ENCODE measurements at places on chromosomes 16 and 17.

- no peak for DNase-seq
Observed at GRCh38 chr16:165539-166374, at the start of gene HBM. HBM (plus strand) TSS chr16:165978; CDS start chr16:165998, 20 bp downstream.

- DNase-seq, result no peak
Observed at GRCh38 chr17:78472035-78472905, 93.8 kb downstream of the PGS1 start.

GRCh38 chr16:28040039-28040438, 23.5 kb downstream of the GSG1L start:
- DNase-seq, result no peak

DNA sequence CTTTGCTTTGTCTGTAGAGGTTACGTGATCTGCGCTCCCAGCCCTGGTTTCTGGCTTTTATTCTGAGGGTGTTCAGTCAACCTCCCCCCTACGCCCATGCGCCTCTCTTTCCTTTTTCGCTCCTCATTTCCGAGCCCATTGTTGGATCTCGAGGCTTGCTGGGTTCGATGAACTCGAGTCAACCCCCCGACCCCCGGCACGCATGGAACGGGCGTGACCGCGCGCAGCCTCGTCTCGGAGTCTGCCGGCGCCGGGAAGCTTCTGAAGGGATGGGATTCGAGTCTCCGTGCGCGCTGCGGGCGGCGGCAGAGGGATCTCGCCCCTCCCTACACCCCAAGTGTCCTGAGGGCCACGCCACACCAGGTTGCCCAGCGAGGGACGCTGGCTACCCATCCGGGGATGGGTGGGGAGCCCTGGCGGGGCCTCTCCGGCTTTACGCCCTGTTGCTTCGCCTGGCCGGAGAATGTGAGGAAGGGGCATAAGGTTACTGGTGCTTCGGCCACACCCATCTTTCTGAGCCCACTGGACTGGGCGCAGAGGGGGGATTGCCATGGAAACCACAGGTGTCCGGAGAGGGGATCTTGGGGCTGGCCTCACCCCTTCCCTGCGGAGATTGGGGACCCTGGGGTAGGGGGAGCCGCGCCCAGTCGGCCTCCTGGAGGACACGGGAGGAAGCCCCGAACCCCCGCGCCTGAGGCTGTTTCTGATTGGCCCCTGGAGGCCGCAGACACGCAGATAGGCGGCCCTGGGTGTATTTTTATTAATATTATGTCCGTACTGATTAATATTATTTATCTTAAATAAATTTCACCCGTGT, 1.8 kb downstream of the MAPT start:
- DNase-seq, result no peak

GRCh38 chr16:6852643-6853225, 479.9 kb upstream of the RBFOX1 start:
- DNase-seq, result no peak

- peak; percentile 28 for DNase-seq
Observed at GRCh38 chr17:37752482-37752881, 7.6 kb upstream of the HNF1B start.

- DNase-seq, result no peak
Observed at GRCh38 chr16:49349446-49350168, 24.0 kb upstream of the C16orf78 start.

GRCh38 chr17:69672924-69673323, 258.4 kb downstream of the MAP2K6 start:
- DNase-seq, result peak; percentile 93

- DNase-seq, result peak; percentile 89
Observed at GRCh38 chr16:84851192-84852127, 31.7 kb downstream of the CRISPLD2 start.

GRCh38 chr16:71712501-71712900, 12.0 kb downstream of the PHLPP2 start:
- no peak for DNase-seq

DNA sequence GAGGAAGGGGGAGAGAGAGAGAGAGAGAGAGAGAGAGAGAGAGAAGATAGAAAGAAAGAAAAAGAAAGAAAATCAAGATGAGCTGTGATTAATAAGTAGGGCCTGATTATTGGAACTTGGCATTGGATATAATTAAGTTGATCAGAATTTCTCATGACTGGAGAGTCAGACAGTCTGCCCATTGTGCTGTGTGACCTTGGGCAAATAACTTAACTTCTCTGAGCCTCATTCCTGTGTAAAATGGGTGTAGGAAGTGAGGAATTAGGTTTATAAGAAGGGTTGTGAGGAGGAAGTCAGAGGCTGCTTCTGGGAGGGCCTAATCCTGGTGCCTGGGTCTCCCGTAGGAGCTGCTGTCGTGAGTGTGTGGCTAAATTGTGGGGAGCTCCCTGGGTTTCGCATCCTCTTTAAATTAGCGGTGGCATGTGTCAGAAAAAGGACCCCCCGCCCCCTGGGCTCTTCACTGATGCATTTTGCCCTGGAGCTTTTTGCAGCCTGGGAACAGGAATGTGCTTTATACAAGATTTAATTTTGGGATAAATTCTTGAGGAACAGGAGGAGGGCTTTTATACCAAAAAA, 76.0 kb downstream of the CMIP start:
- no peak for DNase-seq

- peak; percentile 78 for DNase-seq
Observed at GRCh38 chr16:15672514-15673167, 22.6 kb downstream of the NDE1 start.

DNA sequence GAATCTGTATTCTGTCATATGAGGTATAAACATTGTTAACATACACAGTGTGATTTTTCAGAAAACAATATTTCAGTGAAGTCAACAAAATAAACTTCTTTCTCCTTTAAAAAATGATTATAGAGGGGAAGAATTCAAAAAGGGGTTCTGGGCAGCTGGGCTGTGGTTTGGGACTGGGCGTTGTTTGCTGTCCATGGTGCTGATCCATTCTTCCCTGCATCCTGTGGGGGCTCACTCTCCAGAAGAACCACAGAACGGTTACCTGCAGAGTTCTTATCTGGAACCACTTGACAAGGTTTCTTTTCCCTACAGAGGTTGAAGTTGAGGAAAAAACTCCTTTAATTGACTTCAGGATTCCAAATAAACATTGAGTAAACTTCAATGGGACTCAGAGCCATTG, 1091.0 kb downstream of the CDH8 start:
- DNase-seq, result no peak

DNA sequence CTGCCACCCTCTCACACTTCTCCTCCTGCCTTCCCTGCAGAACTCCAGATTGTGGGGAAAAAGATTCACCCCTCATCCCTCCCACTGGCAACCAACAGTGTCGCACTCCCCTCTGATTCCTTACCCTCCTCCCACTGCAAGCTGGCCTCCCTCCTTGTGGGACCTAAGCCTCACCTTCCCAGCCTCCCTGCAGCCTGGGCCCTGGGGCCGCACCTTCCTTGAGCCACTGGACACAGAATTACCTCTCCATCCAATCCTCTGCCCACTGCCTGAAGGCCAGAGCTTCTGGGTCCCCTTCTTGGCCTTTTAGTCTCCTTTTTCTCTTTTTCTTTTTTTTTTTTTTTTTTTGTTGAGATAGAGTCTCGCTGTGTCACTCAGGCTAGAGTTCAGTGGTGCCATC, 33.9 kb downstream of the NGFR start:
- no peak for DNase-seq

DNA sequence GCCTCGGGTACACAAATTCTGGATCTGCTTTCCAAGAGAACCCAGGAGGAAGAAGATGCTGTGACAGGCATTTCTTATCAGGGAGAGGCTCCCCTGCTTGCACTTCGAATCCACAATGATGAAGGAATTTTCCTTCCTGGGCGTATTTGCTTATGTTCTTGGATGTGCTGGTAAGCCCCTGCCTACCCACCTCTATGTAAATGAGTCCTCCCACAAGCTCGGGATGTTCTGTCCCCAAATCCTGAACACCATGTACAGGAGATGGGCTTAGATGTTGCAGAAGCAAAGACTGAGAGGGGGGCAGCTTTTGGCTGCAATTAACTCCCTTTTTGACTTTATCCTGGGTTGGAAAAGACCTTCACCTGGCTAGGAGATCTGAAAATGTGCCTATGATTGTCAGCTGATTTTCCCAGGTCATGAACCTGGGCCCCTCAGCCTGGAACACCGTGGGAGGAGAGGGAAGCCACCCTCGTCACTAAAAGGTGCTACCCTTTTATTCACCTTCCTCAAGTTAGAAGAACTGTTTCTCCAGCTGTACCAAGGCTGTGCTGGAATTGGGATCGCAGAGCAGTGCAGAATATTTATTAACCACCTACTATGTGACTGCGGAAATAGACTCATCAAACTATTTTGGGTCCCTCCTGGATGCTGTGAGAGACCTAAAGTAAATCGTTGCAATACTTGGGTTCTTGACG, 150.1 kb downstream of the RBFOX1 start:
- DNase-seq, result no peak

- DNase-seq, result no peak
Observed at GRCh38 chr17:40782450-40782849, at the start of gene KRT27. KRT27 (minus strand) TSS chr17:40782550; CDS start chr17:40782493, 57 bp downstream.

DNA sequence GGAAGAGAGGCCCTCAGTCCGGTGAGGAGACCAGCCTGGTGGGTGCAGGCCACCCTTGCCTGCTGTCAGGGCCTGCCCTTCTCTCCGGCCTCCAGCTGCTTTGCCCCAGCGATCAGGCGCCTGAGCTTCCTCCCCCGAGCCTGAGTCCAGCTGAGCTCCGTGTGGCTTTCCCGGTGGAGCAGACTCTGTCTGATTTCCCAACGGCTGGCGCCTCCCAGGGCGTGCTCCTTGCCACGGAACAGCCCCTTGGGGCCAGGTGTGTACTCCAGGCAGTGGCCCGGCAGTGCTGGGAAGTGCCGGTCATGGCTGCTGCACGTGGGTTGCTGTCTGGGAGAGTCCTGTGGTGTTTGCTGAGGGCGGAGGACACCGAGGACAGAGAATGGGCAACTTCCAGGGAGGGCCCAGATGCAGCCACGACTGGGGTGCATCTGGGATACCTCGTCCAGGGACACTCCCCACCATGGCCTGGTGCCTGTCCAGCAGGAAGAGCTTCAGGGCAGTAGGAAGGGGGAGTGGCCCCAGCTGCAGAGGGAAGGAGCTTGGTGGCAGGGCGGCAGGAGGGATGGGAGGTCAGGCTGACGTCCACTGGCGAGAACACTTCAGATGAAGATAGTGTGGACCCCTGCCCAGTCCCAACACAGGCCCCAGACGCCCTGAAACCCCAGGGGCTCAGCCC, 22.5 kb downstream of the METRNL start:
- DNase-seq, result no peak

- no peak for DNase-seq
Observed at GRCh38 chr17:65688307-65688706, 126.9 kb upstream of the AXIN2 start.

GRCh38 chr17:13460261-13461000, 141.3 kb downstream of the HS3ST3A1 start:
- no peak for DNase-seq

- DNase-seq, result no peak
Observed at GRCh38 chr17:6305613-6306360, 129.1 kb downstream of the AIPL1 start.

- DNase-seq, result no peak
Observed at GRCh38 chr17:5809056-5809455, 224.7 kb upstream of the NLRP1 start.

DNA sequence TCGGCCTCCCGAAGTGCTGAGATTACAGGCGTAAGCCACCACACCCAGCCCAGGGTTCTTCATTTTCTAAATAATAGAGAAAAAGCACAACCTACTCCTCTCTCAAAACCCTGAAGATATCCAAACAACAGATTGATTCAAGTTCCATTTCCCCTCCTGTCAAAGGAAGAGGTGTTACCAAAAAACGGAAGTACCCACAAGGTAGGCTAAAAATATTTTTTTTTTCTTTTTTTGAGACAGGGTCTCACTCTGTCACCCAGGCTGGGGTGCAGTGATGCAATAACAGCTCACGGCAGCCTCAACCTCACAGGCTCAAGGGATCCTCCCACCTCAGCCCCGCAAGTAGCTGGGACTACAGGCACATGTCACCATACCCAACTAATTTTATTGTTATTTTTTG, 18.9 kb downstream of the UTP6 start:
- no peak for DNase-seq

DNA sequence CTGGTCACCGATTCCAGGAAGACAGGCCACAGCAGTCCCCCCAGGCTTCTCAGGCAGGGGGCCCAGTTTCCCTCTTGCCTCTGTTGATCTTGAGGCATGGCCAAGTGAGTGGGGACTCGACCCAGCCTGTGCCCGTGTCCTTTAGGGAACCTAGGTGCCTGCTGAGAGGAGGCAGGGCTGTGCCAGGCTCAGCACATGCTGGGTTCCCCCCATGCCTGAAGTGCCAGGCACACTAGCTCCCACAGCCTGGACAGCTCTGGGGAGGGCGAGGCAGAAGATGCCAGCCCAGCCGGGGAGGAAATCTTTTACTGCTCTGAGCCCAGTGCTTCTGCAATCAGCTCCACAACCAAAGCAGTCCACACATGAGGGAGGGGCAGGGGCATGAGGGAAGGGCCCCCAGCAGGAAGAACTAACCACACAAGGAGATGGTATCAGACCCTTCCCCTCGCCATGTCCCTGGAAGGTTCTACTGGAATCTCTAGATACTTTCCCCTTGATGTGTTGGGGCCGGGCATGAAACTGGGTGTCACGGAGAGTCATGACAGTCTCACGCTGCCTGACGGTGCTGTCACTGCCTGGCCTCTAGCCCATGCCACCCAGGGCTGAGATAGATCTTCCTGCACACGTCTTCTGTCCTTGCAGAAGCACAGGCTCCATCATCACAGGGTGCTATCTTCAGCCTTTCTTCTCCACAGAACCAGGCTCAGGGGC, 25.5 kb downstream of the MYO18A start:
- DNase-seq, result no peak

DNA sequence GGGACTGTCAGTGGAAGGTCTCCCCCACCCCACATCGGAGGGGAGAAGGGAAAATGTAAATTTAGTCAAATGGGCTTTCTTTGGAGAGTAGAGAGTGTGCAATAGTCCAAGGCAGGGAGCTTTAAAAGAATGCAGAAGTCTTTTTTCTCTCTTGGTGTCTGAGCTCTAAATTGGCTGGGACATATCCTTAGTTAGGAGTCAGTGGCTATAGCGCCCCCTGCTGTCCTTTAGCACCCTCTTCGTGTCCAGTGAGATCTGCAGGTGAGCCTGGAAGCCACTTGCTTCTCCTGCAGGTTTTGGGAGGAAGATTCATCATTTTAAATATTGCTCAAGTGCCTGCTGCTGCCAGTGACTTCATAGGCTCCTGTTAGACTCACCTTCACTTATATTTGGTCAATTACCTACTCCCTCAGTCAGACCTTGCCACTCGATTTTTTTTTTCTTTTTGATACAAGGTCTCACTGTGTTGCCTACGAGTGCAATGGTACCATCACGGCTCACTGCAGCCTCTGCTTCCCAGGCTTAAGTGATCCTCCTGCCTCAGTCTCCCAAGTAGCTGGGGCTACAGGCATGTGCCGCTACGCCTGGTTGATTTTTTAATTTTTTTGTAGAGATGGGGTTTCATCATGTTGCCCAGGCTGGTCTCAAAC, 174.8 kb downstream of the PRKCB start:
- DNase-seq, result peak; percentile 4

All from non-pigmented ciliary epithelial cell (primary cell).